ENCODE measurements at places on chromosomes 2 and 18. TPM values are rescaled to one million over a fixed set of nuclear protein-coding genes. Genes with fewer than 3 reads are reported as not detected.

The KLHL14 gene
- not detected for total RNA-seq

The ABCB11 gene
- total RNA-seq = not detected

The CCDC150 gene
- 5.2 TPM for total RNA-seq

The UGT1A3 gene
- total RNA-seq = 0.13 TPM

The CYP27C1 gene
- total RNA-seq = 3.3 TPM

The LIPG gene
- total RNA-seq = 0.03 TPM

The IGFBP2 gene
- total RNA-seq = 70.0 TPM

The CROCC2 gene
- total RNA-seq = not detected

The SCN3A gene
- 0.04 TPM for total RNA-seq

The NETO1 gene
- total RNA-seq = not detected

The OSBPL6 gene
- total RNA-seq = 6.5 TPM

The CFAP53 gene
- 0.44 TPM for total RNA-seq

The DOCK10 gene
- total RNA-seq = 46.7 TPM

The PSMA8 gene
- total RNA-seq = not detected

The IL1A gene
- total RNA-seq = 0.15 TPM

The POTEF gene
- not detected for total RNA-seq

The MPPE1 gene
- 15.9 TPM for total RNA-seq

The UGT1A8 gene
- not detected for total RNA-seq

The RGPD4 gene
- 0.07 TPM for total RNA-seq

The STEAP3 gene
- total RNA-seq = 47.6 TPM

The MROH2A gene
- total RNA-seq = 0.10 TPM

The ABCG8 gene
- total RNA-seq = not detected

The HMSD gene
- total RNA-seq = 0.54 TPM

The PLCL1 gene
- not detected for total RNA-seq

The PCARE gene
- not detected for total RNA-seq

The LHCGR gene
- not detected for total RNA-seq

The UGT1A5 gene
- total RNA-seq = not detected

The HSBP1L1 gene
- total RNA-seq = 13.5 TPM

The CDH2 gene
- total RNA-seq = 35.9 TPM

The PGAP1 gene
- total RNA-seq = 2.3 TPM

The PRADC1 gene
- total RNA-seq = 23.7 TPM

The DYNAP gene
- not detected for total RNA-seq

The SLC16A14 gene
- total RNA-seq = 1.5 TPM

The MBD5 gene
- total RNA-seq = 6.2 TPM

Measured in A549 treated with CpdA at 1 μM for 4 hours (cell line).